Thyroid gland (tissue), 4 donors: ENCODE measurements at places on chromosomes 1 and 21. TPM values are rescaled to one million over a fixed set of nuclear protein-coding genes. Genes with fewer than 3 reads are reported as not detected.

Gene CRTC2
- total RNA-seq, result 22.5 TPM

Gene EPB41
- total RNA-seq, result 61.1 TPM

Gene OR10R2
- not detected for total RNA-seq

Gene ALX3
- total RNA-seq, result not detected

Gene CNTN2
- 0.27 TPM for total RNA-seq

Gene KAZN
- 28.6 TPM for total RNA-seq

Gene KANK4
- 0.59 TPM for total RNA-seq

Gene PGLYRP3
- total RNA-seq, result not detected

Gene HPDL
- total RNA-seq, result 0.27 TPM

- peaks cover 39% of the 10 kb centered on the region for H3K36me3 ChIP-seq
- no peak for DNase-seq
- peaks cover 17% of the 10 kb centered on the region for H3K4me1 ChIP-seq
Observed at GRCh38 chr21:32757804-32758203, 13.8 kb downstream of the PAXBP1 start.

- no peaks in the 10 kb centered on the region for H3K27me3 ChIP-seq
- peak; percentile 23 for DNase-seq
- peak overlapping the region; percentile 44 for H3K27ac ChIP-seq
- H3K36me3 ChIP-seq, result no peaks in the 10 kb centered on the region
Observed at GRCh38 chr1:54559111-54559548, 11.1 kb downstream of the ACOT11 start.

DNA sequence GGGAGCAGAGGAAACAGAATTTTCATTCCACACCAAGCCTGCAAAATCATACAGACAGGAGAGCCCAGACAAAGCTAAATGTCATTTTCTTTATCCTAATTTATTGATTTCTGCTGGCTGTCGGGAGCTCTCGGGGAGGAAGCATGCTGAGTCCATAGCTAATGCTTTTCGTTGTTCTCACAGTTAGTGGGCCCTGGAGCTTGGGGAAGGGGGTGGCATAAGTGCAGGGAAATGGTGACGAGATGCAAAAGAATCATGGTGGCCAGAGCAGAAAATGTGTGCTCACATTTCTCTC lies 202.4 kb downstream of the TOMM20 start:
- peak overlapping the region; percentile 82 for H3K27ac ChIP-seq
- DNase-seq, result no peak
- no peaks in the 10 kb centered on the region for H3K36me3 ChIP-seq
- no peak overlapping the region for H3K4me3 ChIP-seq
- peaks cover 41% of the 10 kb centered on the region for H3K4me1 ChIP-seq

DNA sequence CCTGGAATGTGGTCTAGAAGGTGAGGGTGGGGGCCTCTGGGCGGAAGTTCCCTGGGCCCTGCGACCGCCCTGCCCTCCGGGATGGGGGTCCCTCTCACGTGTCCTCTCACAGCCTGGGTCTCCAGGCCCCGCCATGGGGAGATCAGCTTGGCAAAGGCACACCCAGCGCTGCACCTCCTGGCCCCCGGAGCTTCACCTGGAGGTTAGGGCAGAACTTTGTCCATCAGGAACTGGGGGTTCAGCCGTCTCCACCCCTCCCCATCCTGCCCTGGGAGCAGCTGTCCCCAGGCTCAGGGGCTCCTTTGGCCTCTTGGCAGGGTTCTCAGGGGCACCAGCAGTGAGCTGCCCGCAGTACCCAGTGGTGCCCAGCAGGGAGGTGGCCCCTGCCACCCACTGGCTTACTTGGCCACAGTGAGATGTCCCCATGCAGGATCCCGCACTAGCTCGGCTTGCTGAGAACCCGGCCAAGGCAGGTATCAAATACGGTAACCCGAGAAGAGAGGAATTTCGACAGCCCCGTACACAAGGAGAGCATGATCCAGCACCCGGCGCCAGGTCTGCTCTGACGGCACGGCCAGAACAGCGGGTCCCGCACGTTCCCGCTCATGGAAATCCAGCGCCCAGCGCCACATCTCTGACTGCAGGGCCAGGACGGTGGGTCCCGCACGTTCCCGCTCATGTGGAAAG lies 36.7 kb downstream of the RRP1 start:
- H3K36me3 ChIP-seq, result no peaks in the 10 kb centered on the region
- peak; percentile 44 for DNase-seq
- no peak overlapping the region for H3K27ac ChIP-seq
- no peaks in the 10 kb centered on the region for H3K27me3 ChIP-seq
- H3K4me3 ChIP-seq, result no peak overlapping the region
- peaks cover 7% of the 10 kb centered on the region for H3K4me1 ChIP-seq

GRCh38 chr1:219113261-219113660 lies 60.4 kb upstream of the LYPLAL1 start:
- no peaks in the 10 kb centered on the region for H3K36me3 ChIP-seq
- no peaks in the 10 kb centered on the region for H3K4me1 ChIP-seq
- DNase-seq, result no peak
- no peak overlapping the region for H3K27ac ChIP-seq
- H3K4me3 ChIP-seq, result no peak overlapping the region

DNA sequence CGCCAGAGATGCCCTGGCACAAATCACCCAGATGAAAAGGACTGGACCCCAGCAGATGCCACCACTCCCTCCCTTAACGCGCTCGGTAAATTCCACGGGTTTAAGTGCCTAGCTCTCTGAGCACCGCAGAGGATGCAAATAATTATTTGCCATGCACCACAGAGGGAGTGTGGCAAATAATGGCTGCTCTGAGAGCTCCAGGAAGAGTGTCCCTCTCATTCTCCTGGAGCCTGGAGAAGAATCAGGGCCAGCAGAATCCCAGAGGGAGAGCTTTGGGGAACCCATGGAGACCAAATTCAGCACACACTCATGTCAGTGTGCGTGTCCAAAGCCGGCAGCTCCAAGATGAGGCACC lies 667 bp downstream of the HHIPL2 start:
- DNase-seq, result no peak
- no peaks in the 10 kb centered on the region for H3K36me3 ChIP-seq
- no peak overlapping the region for H3K4me3 ChIP-seq
- H3K27ac ChIP-seq, result no peak overlapping the region
- H3K4me1 ChIP-seq, result peaks cover 3% of the 10 kb centered on the region

DNA sequence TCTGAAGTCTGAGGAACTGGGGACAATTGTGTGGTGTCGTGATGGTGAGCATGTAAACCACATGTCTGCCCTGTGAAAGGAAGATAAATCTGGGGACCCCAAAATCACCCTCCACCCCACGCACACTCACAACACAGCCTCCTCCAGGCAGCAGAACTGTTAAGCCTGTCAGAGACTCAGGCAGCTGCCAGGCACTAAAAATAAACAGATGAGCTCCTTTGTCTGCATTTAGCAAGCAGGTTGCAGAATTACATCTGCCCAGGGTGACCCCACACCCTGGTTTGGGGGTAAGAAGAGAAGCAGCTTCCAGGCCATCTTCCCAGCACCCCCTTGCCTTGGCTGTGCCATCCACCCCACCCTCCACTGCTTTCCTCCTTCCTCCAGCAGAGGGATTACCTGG lies 119.1 kb upstream of the RUNX3 start:
- H3K4me1 ChIP-seq, result no peaks in the 10 kb centered on the region
- no peak for DNase-seq
- no peaks in the 10 kb centered on the region for H3K36me3 ChIP-seq
- H3K27ac ChIP-seq, result no peak overlapping the region
